ENCODE measurements at places on chromosomes 2 and 18.

GRCh38 chr2:185161701-185162100 lies 563.4 kb downstream of the ZNF804A start:
- DNase-seq, result no peak

GRCh38 chr2:232537079-232537478 lies 2.4 kb upstream of the CHRNG start:
- no peak for DNase-seq

DNA sequence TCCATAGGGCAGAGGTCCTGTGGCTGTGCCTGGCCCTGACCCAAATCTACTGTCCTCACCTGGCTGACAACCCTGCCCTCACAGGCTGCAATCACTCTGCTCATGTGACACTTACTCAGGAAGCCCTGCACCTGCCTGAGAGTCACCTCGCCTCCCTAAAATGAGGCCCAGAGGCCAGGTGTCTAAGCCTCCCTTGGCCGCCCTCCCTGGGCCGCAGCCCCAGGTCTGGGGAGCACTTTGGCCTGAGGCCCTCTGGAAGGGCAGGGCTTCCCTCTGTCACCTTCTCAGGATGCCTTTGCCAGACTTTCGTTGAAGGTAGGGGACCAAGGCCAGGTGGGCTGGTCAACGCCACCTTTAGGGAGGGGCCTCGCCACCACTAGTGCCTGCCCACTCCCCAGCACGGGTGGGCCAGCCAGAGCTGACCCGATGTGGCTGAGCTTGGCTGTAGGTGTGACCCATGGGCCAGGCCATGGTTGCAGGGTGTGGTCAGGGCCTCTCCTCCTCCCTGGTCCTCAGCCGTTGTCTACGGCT lies 6.1 kb upstream of the GPC1 start:
- no peak for DNase-seq

DNA sequence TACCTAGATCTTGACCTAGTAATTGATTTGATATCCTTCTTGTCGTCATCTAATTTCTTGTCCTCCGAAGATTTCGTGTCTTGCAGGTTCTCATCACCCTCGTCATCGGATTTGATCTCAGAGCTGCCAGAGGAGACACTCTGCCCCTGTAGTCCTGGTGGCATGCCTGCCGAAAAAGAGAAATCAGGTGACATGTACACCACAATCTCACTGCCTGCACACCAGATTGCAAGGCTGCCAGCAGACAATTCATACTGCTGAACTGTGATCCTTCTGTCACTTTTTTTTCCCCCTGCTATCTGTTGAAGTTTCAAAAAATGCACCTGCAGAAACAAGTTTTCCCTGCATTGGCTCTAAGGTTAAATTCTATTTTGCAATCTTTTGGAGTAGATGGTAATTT lies 273.2 kb upstream of the CCDC68 start:
- DNase-seq, result no peak

DNA sequence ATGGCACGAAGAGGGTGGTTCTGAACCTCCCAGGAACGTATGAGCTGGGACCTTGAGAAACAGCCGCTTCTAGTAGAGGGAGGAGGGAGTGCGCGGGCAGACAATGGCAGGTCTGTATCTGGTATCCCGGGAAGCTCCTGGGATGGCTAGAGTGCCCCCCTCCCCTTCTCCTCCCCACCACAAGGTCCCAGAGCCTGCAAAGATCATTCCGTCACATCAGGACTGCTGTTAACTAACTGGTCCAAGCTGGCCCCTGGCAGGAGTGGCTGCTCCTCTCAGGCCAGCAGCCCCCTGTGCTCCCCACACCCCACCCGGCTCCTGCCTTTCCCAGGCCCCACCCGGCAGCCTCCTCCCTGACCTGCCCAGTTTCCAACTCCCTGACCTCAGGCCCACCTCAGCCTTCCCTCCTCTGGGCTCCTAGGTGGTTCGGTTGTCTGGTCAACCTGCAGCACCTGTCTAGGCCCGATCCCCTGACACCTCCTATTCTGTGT lies 75.0 kb downstream of the TPO start:
- no peak for DNase-seq

- no peak for DNase-seq
Observed at GRCh38 chr18:6414118-6414722, 491 bp downstream of the L3MBTL4 start.

DNA sequence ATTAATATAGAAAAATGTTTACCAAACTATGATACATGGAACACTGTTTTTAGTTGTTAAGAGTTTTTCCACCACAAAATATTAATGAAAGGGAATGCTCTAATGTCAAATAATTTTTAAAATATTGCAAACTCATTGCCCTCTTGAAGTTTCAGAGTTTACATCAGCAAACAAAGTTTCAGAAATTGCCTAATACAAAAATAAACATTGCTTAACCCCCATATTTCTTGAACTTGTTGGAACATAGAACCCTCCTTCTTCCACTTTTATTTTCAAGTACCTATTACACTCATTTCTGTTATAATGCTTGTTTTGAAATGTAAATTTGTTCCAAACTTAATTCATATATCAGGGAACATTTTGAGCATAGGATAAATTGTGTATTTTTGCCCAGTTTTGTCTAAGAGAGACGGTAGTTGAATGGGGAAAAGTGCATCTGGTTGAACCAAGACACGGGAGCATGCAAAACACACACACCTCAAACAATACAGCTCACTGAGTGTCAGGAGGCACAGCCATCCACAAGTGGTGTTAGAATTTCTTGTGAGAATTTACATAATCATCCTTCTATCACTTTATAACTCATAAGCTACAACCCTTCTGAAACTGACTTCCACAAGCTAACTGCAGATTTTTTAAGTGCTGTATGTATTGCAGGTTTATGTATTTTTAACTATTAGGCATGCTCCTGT lies 5.3 kb upstream of the MC4R start:
- DNase-seq, result no peak

GRCh38 chr2:150586858-150587257 lies 99.4 kb upstream of the RND3 start:
- DNase-seq, result no peak

DNA sequence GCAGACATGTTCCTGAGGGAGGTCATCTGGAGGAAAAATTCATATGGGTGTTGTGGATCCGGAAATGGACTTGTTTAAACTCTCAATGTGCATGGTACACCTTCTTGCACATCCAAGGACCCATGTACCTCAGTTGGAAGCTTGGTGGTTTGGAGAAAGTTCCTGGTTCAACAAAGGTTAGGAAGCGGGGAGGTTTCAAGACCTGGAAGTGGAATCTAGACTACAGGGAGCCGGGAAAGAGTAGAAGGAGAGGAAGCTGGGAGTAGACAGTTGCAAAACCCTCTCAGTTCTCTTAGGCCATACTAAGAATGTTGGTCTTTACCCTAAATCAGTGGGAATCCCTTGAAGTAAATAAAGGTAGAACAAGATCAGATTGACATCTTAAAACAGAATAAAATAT lies 209.8 kb upstream of the SPOPL start:
- no peak for DNase-seq

Data from NCI-H1105 treated with DMSO at 0.1 percent for 48 hours (cell line).